ENCODE measurements at places on chromosomes 5 and 9.

GRCh38 chr5:166493612-166494011 lies 1797.8 kb upstream of the WWC1 start:
- DNase-seq: no peak

GRCh38 chr9:13915591-13916301 lies 398.2 kb downstream of the NFIB start:
- no peak for DNase-seq

DNA sequence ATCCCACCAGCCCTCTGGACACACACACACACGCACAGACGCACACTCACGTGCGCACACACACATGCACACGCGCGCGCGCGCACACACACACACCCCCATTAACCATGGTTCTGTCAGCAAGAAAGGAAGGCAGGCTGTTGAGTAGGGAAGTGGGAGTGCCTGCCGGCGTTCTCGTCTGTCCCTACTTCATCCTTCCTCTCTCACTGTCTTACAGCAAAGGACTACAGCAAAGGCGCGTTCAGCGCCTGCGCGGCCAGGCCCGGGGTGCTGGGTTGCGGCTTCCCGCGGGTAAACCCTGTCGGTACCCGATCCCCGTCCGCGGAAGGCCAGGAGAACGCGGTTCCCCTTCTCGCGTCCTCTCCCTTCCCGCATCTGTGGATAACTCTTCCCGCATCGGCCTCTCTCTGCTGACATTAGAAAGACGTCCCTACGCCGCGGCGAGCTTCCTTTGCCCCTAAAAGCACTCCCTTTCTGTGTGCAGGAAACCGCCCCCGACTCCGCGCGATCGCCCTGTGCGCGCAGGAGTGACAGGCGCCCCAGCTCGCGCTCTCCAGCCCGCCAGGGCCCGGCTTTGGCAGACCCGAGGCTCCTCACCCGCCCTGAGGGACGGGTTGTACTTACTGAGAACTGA lies 219.2 kb downstream of the AGTPBP1 start:
- no peak for DNase-seq

DNA sequence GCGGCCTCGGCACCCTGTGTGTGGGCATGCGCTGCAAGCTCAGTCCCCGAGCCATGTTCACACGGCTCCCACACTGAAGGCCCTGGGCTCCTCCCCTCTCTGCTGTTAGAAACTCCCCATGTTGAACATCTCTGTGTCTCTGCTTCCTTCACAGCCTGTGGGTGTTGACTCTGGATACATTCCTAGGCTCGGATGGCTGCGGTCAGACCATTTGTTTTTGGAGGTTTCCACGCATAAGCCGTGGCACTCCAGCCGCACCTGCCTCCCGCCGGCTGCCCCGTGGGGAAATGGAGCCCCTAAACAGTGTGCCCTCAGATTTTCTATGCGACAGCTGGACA lies 31.2 kb upstream of the LRRC14B start:
- DNase-seq: no peak

- DNase-seq: no peak
These were observed 14.4 kb upstream of the TRMT10B start for GRCh38 chr9:37739222-37739621.

- no peak for DNase-seq
These were observed 378.6 kb downstream of the ICE1 start for GRCh38 chr5:5800801-5801761.

DNA sequence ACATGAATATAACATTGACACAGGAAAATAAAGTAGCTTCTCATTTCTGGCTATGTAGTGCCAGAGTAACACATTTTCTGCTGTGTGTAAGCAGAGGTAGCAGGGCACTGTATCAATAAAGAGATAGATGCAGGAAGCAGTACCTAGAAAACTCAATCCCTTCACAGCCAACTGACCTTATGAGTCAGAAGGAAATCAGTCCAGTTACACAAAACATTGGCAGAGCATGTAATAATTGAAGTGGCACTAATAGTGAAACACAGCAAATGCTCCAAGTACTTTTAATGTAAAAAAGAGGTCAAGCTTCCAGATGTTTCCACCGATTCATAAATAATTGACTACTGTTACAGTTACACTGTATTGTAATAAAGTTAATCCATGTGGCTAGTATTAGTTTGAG lies 706.6 kb downstream of the EFNA5 start:
- no peak for DNase-seq

GRCh38 chr5:14831006-14831338 lies 40.6 kb downstream of the ANKH start:
- DNase-seq: no peak
